ENCODE measurements at places on chromosomes 5 and 9.

- DNase-seq, result peak; percentile 11
Observed at GRCh38 chr9:37350486-37351190, 71.9 kb upstream of the GRHPR start.

- peak; percentile 84 for DNase-seq
Observed at GRCh38 chr9:26369093-26369492, 523.5 kb downstream of the CAAP1 start.

DNA sequence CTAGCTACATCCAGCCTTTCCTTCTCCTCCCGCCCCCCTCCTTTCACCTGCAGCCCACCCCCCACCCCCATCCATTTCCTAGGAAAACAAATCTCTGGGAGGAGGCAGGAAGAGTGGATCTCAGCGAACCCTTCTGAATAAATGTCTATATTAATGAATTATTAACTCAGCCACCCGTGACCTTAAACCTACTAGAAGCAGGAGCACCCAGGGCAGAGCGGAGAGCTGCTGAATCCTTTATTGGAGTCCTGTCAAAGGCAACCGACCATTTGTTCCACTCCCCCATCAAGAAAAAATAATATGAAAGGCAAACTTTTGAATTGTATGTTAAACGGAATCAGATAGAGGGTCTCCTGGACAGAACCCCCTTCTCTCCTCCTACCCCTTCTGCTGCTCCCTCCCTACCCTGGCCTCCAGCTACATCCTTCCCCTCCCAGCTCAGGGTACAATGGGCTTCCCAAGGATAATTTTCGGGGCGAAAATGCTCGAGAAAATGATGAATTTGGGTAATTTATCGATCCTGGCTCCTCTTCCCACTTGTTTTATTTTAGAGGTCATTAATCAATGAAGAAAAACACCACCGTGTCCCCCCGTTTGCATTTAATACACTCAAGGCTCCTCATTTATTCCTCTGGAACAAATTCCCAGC lies 3.3 kb upstream of the PRDM6 start:
- DNase-seq, result no peak

- DNase-seq, result no peak
Observed at GRCh38 chr5:17436761-17437221, 61.2 kb upstream of the TAF11L2 start.

- no peak for DNase-seq
Observed at GRCh38 chr9:85040821-85041465, 371.4 kb downstream of the NTRK2 start.

DNA sequence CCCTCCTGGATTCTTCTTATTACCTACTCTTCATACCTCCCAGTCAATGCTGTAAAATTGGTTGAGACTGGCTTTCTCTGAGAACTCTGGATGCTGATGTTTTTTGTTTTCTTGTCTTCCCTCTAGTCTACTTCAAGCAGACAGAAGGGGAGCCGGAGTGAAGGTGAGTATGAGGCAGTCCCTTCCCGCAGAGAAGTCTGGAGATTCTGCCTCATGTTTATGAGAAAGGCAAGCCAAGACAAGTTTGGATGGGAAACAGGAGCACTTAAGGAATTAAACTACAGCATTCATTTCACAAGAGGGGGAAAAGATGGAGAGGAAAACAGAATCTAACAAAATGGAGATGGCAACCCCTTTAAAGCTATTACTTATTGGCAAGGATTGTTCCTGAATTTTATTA lies 246.1 kb downstream of the TRIM32 start:
- DNase-seq, result no peak

DNA sequence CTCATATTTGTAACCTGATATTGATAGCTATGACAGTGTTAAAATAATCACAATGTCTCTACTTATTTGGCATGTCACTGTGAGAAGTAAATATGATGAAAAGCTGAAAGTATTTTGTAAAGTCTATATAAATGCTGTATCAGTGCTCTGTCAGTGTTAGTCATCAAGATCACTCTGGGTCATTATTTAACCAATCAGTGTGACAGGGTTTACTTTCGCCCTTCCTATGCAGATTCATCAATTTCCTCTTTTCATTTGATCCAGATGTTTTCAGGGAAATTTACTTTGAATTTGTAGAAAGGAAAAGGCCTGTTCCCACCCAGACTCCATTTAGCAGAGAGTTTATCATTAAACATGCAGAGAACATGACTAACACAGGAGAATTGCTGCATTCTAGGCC lies 9.9 kb upstream of the PCSK5 start:
- DNase-seq, result peak; percentile 12

- DNase-seq, result no peak
Observed at GRCh38 chr5:40648150-40648549, 31.6 kb upstream of the PTGER4 start.

- peak; percentile 96 for DNase-seq
Observed at GRCh38 chr5:141521244-141521781, 32.4 kb downstream of the PCDHGC5 start.

DNA sequence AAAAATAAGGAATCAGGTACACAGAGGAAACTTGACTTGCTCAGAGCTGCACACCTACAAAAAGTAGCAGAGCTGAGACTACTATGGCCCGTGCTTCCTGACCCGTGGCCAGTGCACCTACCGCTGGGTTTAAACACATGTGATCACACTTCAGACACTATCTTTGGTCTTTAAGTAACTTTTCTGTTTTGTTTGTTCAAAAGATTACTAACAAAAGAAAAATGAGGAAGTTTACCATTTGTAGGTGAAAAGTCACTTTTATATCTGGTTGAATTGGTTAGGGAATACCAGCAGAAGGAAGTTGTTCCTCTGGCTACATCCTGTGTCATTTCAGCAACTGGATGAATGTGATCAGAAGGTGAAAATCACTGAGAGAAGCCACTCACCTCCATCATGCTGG lies 6.5 kb upstream of the SYK start:
- no peak for DNase-seq

DNA sequence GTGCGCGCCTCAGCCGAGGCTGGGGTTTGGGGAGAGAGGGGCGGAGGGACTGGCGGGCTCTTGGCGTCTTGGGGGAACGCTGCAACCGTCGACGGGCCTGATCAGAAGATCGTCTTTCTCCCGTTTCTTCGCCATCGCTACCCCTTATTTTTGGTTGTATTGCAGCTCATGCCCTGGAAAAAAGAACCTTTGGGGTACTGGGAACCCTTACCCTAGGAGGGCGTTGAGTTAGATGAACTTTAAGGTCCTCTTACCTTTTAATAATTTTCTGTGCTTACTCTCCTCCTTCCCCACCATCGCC lies 719 bp downstream of the PAIP2 start:
- DNase-seq, result no peak

DNA sequence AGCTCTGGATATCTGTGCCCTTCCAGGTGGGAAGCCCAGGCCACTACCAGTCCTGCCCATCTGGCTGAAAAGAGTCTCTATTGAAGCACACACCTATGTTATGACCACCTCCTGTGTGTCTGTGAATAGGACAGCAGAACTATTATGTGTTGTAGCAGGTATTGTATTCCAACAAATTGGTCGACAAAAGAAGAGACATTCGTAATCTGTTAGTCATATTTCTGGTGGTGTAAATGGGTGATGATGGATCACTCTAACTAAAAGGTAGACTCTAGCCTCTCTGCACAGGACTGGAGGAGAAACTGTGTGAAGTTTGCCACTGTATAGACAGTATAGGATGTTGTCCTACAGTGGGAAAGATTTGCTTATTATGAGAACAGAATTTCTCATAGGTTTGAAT lies 416.1 kb downstream of the TMEM38B start:
- no peak for DNase-seq

DNA sequence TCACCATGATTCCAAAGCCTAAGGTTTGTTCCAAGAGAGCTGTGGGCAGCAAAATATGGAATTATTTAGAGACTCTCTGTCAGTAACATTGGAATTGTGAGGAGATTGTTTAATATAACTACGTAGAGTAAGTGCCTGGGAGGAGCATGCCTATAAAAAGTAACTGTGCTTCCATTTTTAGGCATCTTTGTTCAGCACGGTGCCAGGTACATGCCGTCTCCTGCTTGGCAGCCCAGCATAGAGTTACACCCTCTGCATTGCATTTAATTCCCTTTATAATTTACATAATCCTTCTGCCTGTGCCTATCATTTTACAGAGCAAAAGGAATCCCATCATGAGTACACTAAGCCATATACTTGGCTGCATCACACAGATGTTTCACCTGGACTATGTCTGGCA lies 32.1 kb upstream of the ALDH1A1 start:
- no peak for DNase-seq
